ENCODE measurements at places on chromosomes 16 and 17.

DNA sequence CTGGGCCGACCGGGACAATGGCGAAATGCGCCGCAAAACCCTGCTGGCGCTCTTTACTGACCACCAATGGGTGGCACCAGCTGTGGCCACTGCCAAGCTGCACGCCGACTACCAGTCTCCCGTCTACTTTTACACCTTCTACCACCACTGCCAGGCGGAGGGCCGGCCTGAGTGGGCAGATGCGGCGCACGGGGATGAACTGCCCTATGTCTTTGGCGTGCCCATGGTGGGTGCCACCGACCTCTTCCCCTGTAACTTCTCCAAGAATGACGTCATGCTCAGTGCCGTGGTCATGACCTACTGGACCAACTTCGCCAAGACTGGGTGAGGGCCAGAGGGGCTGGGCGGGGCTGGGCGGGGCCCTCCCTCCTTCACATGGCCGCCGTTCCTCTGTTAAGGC is 4.3 kb upstream of the SPEM1 start:
- no peak for DNase-seq

- peak; percentile 32 for DNase-seq
Observed at GRCh38 chr17:77491921-77492445, 351.2 kb downstream of the SEC14L1 start.

- DNase-seq = no peak
Observed at GRCh38 chr17:73588891-73589290, 55.4 kb downstream of the SDK2 start.

- no peak for DNase-seq
Observed at GRCh38 chr17:79071161-79071740, 3.4 kb upstream of the ENGASE start.

DNA sequence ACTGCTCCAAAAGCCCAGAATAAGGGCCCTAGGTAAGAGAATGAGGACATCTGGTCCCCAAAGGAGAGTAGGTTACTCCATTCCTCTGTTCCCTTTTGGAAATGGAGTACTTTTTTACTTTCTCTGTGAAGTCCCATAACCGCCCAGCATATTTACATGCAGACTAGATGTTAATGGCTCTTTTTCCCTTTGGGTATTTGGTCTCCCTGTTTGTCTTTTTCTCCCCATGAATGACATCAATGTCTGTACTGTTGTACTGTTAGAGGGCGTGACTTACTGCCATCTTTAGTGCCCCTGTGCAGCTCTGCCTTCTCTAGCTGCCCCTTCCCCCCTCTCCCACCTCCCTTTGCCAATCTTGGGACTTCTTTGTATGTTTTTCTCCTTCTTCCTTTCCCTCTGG is 19.0 kb downstream of the GPR179 start:
- no peak for DNase-seq

DNA sequence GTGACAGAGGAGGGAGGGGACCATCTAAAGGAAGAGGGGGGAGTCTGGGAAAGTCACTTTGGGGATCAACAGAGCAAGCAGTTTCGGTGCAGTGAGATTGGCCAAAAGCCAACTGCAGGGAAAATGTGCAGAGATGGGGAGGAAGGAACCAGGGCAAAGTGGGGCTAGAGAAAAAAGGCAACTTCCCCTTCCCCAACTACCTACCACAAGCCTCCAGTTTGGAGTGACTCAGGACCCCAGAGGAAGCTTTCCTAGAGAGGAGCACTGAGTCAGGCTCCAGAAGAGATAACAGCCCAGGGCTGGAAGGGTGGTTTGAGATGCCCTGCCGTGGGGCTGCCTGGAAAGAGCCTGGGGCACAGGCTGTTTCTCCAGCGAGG is 6.9 kb upstream of the CD300LD start:
- DNase-seq = no peak

GRCh38 chr16:77944631-77945030 is 77.7 kb upstream of the CLEC3A start:
- DNase-seq = no peak

DNA sequence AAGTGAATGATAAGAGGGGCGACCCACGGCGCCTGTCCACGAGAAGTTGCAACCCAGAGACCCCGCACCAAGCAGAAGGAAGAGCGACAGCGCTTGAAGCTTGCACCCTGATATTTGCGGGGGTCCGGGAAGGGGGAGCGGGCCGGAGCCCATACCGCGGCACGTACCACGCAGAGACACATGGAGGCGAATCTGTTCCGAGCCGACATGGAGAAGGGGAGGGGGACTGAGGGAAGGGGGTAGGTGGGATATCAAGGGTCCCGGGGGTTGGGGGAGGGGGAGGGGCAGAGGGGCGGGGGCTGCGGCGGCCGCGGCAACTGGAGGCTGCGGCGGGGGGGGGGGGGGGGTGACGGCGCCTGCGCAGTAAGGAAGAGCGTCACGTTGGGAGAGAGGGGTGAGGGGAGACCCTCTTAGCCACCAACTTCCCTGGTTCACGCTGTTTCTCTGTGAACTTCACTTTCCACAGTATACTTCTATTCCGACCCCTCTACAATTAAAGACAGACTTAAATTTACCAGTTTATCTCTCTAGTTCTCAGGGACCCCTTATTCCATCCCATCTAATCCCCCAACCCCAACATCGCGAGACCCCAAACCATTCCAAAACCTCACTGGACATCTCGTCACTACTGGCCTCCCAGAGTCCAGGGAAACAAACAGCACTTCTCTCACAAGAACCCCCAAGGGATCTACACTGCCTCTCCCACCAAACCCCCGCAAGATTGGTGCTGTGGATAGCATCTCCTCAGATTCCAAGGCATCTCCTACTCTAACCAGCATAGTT is 8.0 kb downstream of the DLG4 start:
- DNase-seq = no peak

DNA sequence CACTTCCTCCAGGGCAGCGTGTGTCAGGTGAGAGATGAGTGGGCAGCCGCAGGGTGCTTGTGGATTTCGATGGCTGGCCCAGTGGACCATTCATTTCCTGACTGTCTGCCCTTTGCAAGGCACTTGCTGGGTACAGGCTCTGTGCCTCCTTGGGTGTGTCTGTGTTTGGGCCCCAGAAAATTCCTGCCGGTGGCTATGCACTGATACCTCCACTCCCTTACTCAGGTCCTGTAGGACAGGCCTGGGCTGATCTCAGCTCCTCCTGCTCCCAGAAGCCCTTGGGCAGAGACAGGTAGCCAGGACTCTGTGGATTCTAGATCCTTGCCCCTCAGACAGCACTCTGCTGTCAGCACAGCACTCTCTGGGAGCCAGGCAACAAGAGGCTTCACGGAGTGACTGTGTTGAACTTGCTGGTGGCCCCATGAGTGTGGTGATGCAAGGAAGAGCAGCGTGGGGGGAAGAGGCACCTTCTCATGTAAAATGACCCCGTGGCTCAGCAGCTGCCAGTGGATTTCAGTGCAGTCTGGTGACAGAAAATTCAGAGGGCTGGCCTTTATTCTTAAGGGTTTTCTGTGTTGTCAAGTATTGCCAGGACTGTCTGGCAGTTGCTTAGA is 29.0 kb downstream of the PGS1 start:
- no peak for DNase-seq

DNA sequence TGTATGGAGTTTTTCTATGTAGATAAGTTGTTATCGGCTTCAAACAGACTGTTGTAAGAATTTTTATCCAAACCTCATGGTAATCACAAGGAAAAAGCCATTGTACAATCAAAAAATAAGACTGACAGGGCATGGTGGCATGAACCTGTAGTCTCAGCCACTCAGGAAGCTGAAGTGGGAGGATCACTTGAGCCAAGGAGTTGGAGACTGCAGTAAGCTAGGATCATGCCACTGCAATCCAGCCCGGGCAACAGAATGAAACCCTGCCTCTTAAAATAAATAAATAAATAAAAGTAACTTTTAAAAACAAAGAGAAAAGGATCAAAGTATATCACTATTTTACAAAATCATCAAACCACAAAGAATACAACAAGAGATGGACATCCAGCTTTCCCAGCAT is 14.4 kb downstream of the OR1A1 start:
- no peak for DNase-seq

- DNase-seq = no peak
Observed at GRCh38 chr16:28304214-28304613, 11.9 kb downstream of the SBK1 start.

- no peak for DNase-seq
Observed at GRCh38 chr16:49594153-49594552, 220.5 kb downstream of the C16orf78 start.

- DNase-seq = no peak
Observed at GRCh38 chr17:80432961-80433550, 18.1 kb downstream of the ENDOV start.
